Natural killer cell treated with Interleukin-12 subunit alpha and Interleukin-12 subunit beta and Interleukin-15 and Interleukin-18, amount 100 ng/mL, for 72 hours (primary cell): ENCODE measurements at places on chromosomes 1 and 21. TPM values are rescaled to one million over a fixed set of nuclear protein-coding genes. Genes with fewer than 3 reads are reported as not detected.

Gene SPATA46
- total RNA-seq: not detected

DNA sequence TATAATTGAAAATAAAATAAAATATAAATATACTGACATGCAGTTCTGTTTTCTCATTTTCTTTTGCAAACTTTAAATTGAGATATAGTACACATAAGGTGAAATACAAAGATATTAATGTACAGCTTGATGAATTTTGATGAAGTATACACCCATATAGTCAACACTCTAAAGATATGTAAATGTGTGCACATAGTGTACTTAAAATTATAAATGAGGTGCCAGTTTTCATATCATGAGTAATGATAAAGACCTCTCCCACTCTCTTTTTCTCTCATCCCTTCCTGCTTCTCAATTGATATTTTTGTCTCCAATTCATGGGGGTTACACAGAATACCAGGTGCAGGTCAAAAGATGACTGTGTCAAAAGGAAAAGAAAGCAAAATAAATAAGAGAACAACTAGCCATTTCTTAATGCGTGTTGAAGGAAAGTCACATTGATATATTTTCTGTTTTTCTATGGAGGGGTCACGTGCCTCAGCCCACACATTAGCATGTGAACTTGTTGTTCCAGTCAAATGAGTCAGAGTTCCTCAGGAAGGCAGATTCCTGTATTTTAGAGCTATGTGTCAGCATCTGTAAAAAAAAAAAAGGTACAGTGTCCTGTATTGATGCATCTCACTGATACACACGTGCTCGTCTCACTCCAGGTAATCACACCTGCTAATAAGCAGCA, 64.3 kb upstream of the HOOK1 start:
- no peak for DNase-seq

DNA sequence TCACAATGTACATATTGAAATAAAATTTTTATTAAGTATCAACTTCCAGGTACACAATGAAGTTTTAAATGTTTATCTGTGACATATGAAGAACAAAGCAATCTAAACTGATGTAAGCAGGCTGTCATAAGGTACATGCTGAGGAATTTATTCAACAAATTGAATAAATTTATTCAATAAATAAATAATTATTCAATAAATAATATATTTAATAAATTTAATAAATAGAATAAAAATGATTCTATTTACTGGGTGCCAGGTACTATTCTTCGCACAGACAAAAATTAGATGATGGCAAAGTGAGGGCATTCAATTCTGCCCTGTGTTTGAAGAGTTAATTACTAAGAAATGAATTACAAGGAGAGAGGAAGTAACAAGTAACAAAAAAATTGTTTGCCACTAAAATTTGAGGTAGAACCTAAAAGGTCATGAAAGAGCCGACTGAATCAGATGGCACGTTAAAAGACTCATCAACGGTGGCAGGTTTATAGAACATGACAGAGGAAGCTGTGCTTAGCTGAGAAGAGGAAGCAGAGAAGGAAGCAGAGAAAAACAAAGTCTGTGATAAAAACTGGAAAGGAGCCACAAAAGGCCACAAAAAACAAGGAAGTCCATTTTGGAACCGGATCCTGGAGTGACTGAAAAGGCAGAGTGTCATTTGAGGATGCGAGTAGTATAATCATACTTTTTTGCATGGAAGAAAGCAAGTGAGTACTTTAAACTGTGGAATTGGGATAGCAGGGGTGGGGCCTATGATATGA, 2.2 kb upstream of the USP24 start:
- no peak for DNase-seq

DNA sequence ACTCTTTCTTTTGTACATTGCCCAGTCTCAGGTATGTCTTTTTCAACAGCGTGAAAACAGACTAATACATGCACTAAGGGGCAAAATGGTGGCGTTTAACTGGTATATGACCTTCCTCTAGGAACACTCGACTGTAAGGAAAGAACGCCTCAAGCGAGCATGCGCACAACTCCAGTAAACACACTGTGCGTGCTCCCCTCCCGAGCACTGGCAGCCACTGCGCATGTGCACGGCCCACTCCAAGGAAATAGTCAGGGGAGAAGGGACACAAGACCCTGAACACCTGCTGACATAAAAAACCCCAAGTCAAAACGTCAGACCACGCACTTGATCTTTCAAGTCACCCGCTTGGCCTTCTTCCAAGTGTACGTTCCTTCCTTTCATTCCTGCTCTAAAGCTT, 173.5 kb downstream of the NPHP4 start:
- DNase-seq: no peak

GRCh38 chr1:212437179-212437798, 4.6 kb downstream of the NENF start:
- DNase-seq: no peak
